Ovary (tissue), 10 donors: ENCODE measurements at places on chromosomes 7 and 10. TPM values are rescaled to one million over a fixed set of nuclear protein-coding genes. Genes with fewer than 3 reads are reported as not detected.

WNT8B gene
- polyA plus RNA-seq, result 0.06 TPM

MMD2 gene
- polyA plus RNA-seq, result not detected

CALY gene
- not detected for polyA plus RNA-seq

DYDC2 gene
- 0.24 TPM for polyA plus RNA-seq

SPDYE9 gene
- not detected for polyA plus RNA-seq

ZNF438 gene
- polyA plus RNA-seq, result 12.7 TPM

KNDC1 gene
- 5.6 TPM for polyA plus RNA-seq

OGDHL gene
- 0.60 TPM for polyA plus RNA-seq
